ENCODE measurements at places on chromosomes 12 and 14. TPM values are rescaled to one million over a fixed set of nuclear protein-coding genes. Genes with fewer than 3 reads are reported as not detected.

GRCh38 chr14:51457843-51458562, 193.7 kb upstream of the FRMD6 start:
- DNase-seq = peak; percentile 51

DNA sequence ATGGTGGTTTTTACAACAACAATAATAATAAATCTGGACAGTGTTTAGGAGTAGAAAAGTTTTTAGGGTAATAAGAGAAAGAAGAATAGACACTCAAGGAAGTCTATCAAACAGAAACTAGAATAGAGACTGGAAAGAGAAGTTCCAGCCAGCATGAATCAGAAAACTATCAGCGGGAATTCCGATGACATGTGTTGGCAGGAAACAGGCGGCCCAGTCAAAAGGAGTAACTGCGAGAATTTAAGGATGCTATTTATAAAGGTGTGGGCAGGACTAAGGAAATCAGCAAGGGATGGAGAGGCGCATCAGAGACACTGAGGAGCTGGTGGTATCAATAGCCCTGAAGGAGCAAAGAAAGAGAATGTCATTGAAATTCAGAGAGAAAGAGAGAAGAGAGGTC, 89.9 kb downstream of the TBX5 start:
- DNase-seq = no peak

DNA sequence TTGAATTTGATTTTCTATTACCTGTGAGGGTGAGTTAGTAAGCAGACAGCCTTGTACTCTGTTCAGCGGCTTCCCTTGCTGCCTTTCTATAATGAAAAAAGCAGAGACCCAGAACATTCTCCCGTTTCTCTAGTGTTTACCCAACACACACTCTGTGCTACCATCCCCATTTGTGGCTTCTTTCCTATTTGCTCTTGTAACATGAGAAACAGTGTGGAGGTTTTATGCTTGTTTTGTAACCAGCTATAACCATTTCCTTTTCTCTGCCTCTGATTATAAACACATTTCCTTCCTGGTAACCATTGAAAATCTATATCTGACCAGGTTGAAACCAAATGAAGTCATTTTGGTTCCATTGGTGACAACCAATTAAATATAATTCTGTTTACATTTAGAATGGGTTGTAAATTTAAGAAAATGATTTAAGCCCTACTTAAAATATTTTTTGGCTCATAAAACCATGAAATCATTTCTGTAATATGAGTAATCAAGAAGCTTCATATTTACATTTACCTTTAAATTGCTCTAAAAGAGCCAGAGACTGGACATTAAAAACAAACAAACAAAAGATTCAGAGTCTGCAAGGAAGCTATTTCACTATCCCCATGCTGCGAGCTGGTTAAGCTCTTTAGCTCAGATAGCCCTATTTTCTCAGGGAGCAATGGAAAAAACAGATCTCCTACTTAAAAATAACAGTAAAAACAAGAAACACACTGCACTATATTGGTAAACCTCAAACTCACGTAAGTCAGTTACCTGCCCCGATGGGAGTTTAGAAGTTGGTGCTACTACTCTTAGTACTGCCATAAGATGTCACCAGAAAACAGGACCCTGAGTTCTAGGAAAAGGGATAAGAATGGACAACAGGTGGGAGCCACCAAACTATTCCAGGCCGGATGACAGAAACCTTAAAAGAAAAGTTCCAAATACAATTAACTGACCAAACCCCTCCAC, 206.5 kb upstream of the EEA1 start:
- no peak for DNase-seq

- no peak for DNase-seq
These were observed 131.8 kb downstream of the PAWR start for GRCh38 chr12:79558924-79559469.

DNA sequence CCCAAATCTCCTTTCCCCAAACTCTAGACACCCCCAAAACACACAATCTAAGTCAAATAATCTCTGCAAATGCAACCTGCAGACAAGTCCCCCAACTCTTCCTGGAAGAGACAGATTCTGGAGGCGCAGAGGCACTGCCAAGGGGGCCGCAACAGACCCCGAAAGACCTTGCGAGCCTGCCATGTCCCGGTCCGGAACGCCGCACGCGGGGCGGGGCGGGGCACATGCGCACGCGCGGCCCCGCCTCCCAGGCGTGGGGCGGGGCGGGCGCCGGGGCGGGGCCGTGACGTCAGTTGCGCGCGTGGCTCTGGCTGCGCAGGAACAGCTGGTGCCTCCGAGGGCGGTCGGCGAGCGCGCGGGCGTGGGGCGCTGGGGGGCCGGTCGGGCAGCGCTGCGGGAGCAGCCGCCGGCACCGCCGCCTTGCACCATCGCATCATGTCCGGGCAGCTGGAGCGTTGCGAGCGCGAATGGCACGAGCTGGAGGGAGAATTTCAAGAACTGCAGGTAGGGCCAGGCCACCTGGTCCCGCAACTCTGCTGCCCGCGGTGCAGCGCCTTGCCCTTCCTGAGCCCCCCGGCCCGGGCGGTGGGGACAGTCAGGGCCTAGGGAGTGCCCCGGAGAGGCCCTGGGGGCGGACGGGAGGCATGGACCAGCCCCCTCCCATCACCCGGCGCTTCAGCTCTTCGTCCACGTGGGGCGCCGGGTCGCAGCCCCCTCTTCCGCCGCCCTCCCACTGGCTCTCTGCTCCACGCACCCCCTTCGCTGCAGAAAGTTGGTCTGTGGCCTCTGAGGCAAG, at the start of gene TMEM120B:
TSS of gene TMEM120B (plus strand) at position 292 of the 796 bp plus-strand sequence. CDS start at position 436, 144 bp downstream.
- DNase-seq = peak; percentile 89

GRCh38 chr14:38505973-38506249, 250.0 kb upstream of the CLEC14A start:
- DNase-seq = no peak

- no peak for DNase-seq
These were observed 394.6 kb downstream of the C12orf75 start for GRCh38 chr12:105725054-105725453.

- no peak for DNase-seq
These were observed 17.0 kb upstream of the MIS18BP1 start for GRCh38 chr14:45270031-45270430.

GRCh38 chr14:22418631-22419030, 170.4 kb downstream of the DAD1 start:
- no peak for DNase-seq

DNA sequence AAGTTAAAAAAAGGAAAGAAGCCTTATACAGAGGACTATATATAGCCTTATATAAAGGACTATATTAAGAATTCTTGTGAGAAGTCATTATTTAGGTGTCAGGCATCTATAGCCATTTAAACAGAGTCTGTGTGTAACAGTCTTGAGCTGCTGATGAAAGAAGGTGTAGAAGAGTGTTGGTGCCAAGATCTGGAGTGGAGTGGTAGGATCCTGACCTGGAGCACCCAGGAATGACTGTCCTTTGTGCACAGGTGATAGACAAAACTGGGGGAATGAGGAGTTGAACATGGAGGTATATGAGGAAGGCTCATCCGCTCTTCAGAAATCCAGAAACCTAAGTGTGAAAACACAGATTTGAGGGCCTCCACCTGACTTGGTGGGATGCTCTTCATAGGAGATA, 747.3 kb downstream of the NRXN3 start:
- no peak for DNase-seq

DNA sequence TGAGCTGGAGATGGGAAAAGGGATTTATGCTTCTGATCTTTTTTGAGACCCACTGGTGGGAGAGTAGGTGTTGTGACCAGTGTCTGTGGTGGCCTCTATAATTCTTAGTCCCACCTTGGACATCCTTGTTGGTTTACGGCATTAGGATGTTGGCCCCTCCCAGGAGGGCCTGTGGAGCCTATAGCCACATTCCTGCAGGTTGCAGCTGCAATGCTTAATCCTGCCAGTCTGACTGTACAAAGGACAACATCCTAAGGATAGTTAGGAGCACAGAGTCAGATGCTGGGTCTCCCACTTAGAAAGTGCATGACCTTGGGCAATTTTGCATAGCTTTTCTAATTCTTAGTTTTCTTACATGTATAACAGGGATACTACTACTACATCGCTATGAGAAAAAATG, 150.9 kb upstream of the SLC38A2 start:
- DNase-seq = peak; percentile 59

GRCh38 chr12:72273851-72274351, 1.7 kb downstream of the TRHDE start:
- DNase-seq = no peak

DNA sequence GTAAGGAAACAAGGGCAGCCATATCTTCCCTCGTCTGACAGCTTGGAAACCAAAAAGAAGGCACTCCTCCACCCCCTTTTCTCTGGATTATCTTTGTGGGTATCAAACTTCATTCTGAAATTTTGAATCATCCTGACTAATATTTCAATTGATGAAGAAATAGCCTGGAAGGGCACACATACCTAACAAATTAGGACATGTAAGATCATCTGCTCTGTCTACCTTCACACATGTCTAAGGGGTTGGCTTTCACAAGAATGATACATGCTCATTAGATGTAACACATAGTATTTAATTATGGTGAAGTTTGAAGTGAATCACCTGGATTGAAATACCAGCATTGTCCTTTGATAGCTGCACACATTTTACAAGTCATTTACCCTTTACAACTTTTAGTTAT, 348.1 kb upstream of the RPL10L start:
- DNase-seq = no peak

DNA sequence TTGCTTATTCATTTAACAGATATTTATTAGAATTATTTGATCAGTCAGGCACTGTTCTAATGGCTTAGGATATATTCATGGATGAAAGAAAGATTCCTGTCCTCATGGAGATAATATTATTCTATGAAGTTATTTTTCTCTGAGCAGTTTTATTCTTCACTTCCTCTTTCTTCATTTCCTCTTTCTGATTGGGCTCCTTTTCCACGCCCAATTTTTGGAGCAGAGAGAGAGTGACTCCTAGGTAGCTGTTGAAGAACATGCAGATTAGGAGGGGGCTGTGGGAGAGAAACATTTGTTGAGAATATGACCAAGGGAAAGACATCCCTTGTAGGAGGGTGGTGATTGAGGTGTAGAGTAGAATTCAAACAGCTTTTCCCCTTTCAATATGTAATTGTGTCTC, 6.0 kb upstream of the YARS2 start:
- no peak for DNase-seq

DNA sequence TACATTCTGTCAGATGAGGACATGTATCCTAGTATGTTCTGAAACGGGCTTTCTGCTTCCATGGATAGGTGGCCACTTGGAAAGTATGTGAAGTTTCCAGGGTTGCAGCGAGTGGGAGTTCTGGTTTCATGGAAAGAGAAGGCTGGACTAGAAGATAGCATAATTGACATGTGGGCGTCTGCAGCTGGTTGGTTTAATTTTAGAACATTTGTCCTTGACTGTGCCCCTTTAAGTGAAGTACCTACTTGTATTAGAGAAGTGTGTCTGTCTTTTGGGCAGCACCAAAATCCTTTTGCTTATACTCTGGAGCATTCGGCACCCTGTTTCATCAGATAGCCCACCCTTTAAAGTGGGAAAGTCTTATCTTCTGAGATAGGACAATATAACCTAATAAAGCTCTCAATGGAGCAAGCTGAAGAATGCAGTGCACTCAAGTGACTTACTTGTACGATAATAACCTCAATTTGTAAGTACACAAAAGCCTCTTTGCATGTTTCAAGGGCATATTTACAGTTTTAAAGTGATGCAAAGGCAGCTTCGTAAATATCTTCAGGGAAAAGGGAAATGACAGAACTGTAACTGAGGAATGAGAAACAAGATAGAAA, 35.2 kb downstream of the NTN4 start:
- DNase-seq = no peak

GRCh38 chr12:112239881-112240280, 114.5 kb downstream of the TRAFD1 start:
- DNase-seq = no peak

Gene IFNG-AS1
- not detected for total RNA-seq

Gene KIF26A
- total RNA-seq = 5.5 TPM

Gene AKAP3
- total RNA-seq = 1.6 TPM

Gene FANCM
- total RNA-seq = 16.1 TPM

Gene GLIPR1L1
- not detected for total RNA-seq

Gene PABPN1
- total RNA-seq = 196 TPM

Gene CIDEB
- total RNA-seq = 3.5 TPM

Gene C14orf132
- 0.05 TPM for total RNA-seq

Gene OVCH1
- total RNA-seq = not detected

Gene RAD51AP1
- total RNA-seq = 87.4 TPM

Gene IL22
- total RNA-seq = not detected

Gene LBHD2
- total RNA-seq = not detected

All from Caco-2 (cell line).